Neural progenitor cell (in vitro differentiated cells): ENCODE measurements at places on chromosomes 2 and 18.
A peak's percentile ranks its signal among the peaks of the same experiment; 100 is the strongest.

GRCh38 chr2:70532244-70532935 lies 21.2 kb downstream of the TGFA start:
- DNase-seq, result no peak

GRCh38 chr2:105455488-105456003 lies 56.7 kb upstream of the FHL2 start:
- no peak for DNase-seq

GRCh38 chr2:47654790-47655562 lies 128.0 kb upstream of the MSH6 start:
- peak; percentile 23 for DNase-seq

DNA sequence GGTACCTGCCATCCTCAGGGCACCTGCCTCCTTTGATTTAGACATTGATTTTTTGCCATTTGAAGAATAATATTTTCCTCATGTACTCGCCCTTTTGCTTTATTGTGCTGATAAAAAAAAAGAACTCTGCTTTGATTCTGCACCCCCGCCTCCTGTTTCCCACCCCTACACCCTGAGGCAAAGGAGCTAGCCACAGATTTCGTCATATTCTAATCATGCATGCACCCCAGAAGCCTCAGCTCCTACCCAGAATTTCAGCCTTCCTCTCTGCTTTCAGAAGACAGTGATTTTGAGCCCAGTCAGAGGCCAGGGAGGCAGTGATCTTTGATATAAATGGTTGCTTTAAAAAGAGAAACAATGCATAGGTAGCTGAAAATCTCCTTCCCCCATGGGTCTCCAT lies 329.0 kb downstream of the PTPRM start:
- no peak for DNase-seq
